ENCODE measurements at places on chromosomes 2 and 18. TPM values are rescaled to one million over a fixed set of nuclear protein-coding genes. Genes with fewer than 3 reads are reported as not detected.

Gene PDCD1
- 0.10 TPM for total RNA-seq

DNA sequence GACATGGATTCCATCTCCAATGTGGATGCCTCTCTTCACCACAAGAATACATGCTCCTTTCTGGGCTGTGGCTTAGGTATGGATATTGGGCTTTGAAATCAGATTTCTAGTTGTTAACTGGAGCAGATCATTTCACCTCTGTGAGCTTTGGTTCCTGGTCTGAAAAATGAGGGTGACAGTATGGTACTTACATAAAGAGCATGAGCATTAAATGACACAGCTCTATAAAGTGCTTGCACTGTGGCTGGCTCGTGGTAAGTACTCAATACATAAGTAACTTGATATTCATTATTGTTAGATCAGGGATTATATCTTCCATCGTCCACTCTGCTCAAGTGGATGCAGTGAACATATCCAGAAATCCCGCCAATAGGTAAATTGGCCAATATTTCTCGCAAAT lies 33.4 kb downstream of the ARHGAP25 start:
- no peak for DNase-seq

GRCh38 chr2:21041943-21042707 lies 1.7 kb downstream of the APOB start:
- DNase-seq: no peak

GRCh38 chr18:1102848-1103247 lies 198.2 kb downstream of the ADCYAP1 start:
- DNase-seq: no peak

DNA sequence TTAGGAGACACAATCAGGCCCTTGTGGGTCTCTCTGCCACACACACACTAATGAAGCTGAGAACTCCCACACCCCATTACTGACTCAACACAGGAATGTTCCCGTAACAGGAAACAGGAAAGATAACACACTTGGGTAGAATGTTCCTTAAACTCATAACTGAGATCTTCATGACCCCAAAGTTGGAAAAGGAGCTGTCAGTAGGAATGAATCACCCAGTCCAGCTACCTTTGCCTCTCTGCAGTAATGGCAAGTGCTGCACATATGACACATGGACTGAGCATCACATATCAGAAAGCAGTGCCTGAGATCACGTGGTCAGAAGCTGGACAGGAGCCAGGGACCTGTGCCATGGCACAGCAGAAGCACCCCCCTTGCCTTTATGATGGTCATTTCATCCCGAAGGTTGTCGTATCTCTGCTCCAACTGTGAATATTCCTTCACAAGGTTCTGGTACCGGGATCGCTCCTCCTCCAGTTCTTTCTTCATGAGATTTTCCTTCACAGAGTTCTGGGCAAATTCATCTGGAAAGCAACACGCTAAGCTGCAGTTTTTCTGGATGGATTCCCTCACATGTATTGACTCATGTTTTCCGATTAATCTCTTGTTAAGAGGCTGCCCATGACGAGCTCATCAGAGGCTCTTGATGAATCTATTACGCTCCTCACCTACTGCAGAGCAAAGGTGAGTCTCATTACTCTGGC lies 65.4 kb upstream of the ACAA2 start:
- no peak for DNase-seq

DNA sequence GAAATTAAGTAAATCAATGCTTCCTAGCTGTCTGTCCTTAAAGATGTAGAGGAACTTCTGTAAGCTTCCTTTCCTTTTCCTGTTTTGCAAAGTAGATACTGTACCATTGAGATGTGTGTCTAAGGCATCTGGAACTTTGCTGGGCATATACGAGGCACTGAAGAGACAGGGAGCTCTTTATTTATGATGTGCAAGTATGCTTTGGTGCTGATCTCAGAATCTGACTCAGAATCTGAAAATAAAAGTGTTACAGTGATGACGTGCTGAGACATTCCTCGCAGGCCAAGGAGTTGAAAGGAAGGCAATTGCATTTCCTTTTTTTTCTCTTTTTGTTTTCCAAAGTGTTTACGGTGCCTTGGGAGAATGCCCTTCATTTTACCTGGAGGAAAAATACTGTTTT lies 230.9 kb upstream of the RGPD4 start:
- DNase-seq: no peak
